Activated CD8-positive, alpha-beta T cell treated with anti-CD3 and anti-CD28 coated beads for 36 hours (primary cell): ENCODE measurements at places on chromosomes 12 and 14.

- DNase-seq = no peak
These were observed 253.1 kb downstream of the BCAT1 start for GRCh38 chr12:24695657-24696329.

DNA sequence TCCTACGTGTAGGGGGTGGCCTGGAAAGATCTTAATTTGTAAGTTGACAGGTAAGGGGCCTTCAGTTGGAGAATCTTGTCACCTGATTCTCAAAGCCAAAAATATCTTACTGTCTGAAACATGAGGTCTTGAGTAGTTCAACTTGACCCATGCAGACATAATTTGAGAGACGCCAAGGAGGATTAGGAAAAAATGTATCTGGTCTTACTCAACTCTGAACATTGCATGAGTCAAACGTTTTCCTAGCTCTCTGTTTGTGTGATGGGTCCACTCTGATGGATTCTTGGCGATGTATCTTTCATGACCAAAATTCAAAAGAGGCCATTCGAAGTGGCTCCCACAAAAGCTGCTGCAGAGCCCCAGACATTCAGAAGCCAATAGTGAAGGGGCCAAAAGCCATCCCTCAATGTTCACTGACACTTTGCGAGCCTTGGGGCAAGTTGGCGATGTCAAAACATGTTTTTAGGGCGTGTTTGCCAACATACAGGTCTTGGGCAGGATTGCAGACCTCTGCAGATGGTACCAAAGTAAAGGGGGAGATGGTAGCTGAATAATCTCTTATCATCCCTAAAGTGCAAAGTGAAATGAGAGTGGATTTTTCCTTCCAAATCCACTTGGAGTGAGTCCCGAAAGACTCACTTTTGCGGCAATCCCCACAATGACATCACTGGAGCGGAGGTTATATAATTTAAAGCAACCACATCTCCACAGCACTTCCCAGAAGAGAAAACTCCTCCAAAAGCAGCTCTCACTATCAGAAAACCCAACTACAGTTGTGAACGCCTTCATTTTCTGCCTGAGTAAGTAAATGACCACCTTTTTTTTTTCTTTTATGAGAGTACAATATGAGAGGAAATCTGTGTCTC, at the start of gene BDKRB1:
BDKRB1 (plus strand) TSS at position 710 of the 866 bp plus-strand sequence. CDS start 7,473 bp downstream, outside the sequence.
- DNase-seq = no peak

GRCh38 chr12:54439521-54440255, 20.6 kb upstream of the ITGA5 start:
- no peak for DNase-seq

- DNase-seq = no peak
These were observed 7.4 kb downstream of the SERPINA12 start for GRCh38 chr14:94501588-94502516.

- no peak for DNase-seq
These were observed 48.5 kb downstream of the FGD6 start for GRCh38 chr12:95168746-95169145.

GRCh38 chr14:22883173-22883976, at the start of gene REM2:
Gene REM2 (plus strand): TSS chr14:22883222. CDS start chr14:22883288, 66 bp downstream.
- no peak for DNase-seq

GRCh38 chr12:106417926-106418910, 60.7 kb downstream of the POLR3B start:
- DNase-seq = no peak

GRCh38 chr12:88960213-88960878, 380.1 kb upstream of the KITLG start:
- no peak for DNase-seq

DNA sequence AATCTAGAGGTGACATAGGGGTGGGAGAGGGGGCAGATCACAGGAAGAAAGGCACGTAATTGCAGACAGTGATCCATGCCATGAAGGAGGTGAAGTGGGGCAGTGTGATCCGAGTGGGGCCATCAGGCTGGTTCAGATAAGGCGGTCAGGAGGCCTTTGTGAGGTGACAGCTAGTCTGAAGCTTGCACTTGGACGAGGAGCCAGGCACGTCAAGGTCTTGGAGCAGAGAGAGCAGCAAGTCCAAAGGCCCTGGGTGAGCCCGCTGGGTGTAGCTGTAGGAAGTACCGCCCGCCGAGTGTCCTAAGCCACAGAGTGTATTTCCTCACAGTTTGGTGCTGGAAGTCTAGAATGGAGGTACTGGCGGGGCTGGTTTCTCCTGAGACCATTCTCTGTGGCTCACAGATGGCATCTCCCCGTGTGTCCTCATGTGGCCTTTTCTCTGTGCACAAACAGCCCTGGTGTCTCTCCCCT, 23.6 kb downstream of the RHOF start:
- no peak for DNase-seq

DNA sequence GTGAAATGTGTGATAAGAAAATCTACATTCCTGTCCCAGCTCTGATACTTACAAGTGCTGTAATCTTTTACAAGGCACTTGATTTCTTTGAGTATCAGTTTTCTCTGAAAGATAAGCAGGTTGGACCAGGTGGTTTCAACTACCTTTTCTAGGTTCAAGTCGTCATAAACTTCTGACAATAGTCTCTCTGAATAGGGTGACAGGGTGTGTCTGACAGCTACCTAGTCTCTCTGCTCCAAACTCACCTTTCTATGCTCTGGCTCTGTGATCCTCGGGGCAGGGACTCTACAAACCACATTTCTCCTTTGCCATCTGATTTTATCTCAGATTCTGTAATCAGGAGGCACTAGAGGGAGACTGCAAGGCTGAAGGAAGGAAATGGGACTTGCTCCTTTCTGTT, 137.7 kb upstream of the SYT1 start:
- DNase-seq = no peak

DNA sequence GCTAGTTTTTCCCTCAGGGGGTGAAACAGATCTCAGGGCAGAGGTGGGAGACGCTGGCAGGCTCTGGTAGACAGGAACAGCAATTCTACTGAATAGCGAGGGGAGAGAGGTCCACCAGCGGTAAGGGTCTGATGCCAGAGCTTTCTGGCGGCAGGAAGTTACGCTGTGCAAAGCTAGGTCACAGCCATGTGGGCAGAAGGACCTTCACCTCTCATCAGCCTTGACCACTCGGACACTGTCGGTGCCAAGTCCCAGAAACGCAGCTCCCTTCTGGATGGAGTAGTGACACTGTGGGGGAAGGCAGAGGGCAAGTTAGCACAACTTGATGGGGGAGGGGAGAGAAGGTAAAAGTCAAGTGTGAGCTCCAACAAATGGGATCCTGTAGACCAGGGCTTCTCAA, 10.3 kb upstream of the ZNF740 start:
- no peak for DNase-seq

GRCh38 chr14:51776102-51776894, 84.1 kb upstream of the GNG2 start:
- peak; percentile 66 for DNase-seq

DNA sequence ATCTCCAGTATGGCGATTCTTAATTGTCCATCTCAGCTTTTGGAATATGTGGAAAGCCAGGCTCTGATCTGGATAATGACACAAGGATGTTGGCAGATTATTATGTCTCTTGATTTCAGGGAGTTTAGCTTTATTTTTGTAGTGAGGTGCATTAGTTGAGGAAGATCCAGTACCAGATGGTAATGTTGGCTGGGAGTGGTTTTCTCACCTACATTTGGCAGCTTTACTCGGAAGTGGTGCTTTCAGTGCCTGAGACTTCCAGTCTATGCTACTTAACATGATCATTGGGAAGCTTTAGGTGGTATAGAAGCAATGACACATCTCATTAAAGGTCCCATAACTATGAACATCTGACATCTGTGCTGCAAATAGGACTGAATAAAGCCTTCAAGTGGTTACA, 7.5 kb downstream of the SLC15A5 start:
- DNase-seq = no peak

- no peak for DNase-seq
These were observed 73.1 kb upstream of the ACTN1 start for GRCh38 chr14:69052181-69052601.

- no peak for DNase-seq
These were observed 31.6 kb downstream of the DUSP6 start for GRCh38 chr12:89320735-89321134.

- peak; percentile 44 for DNase-seq
These were observed 10.1 kb upstream of the GRIP1 start for GRCh38 chr12:66688846-66689439.

GRCh38 chr12:3885277-3886094, 12.3 kb upstream of the PARP11 start:
- peak; percentile 56 for DNase-seq

DNA sequence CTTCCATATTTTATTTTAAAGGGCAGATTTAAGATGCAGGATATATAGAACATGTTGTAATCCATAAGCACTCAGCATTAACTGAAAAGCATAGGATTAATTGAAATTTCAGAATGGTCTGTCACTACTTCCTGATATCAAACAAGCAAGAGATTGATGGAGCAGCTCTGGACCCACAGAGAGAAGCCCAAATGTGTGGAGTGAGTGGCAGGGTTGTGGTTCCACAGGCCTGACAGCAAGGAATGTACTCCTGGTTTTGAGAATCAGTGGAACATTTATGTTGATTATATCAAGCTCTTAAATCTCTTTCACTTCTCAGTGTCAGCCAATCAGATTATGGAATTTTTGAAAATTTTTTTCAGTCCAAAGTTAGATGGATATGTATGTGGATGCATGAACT, 267.6 kb upstream of the PRICKLE1 start:
- no peak for DNase-seq

DNA sequence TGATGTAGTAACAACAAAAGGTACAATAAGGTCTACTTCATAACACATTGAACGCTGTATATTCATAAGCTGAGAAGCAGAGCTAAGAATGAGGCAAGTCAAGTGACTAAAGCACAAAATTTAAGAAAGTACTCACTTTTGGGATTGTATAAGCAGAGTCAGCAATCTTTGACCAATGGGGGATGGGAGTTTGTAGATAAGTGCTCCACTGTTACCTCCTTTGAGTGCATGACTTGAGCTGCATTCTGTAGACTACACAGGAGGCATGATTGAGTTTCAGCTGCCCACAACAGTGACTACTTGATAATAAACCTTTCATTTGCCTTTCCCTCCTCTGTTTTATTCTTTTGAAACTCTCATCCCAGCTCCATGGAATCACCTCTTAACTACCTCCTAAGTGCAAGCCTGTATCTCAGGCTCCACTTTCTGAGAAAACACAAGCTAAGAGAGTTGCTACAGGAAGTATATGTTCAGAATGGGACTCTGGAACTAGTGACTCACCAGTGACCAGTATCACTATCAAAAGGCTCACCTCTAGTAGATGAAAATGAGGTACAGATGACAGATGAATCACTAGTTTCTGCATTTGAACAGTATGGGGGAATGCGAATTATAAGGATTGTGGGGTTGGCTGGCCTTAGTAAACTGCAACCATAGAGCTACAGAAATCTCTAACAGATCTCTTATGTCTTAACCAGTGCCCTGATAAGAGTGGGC, 49.2 kb downstream of the SLC35F4 start:
- peak; percentile 18 for DNase-seq

DNA sequence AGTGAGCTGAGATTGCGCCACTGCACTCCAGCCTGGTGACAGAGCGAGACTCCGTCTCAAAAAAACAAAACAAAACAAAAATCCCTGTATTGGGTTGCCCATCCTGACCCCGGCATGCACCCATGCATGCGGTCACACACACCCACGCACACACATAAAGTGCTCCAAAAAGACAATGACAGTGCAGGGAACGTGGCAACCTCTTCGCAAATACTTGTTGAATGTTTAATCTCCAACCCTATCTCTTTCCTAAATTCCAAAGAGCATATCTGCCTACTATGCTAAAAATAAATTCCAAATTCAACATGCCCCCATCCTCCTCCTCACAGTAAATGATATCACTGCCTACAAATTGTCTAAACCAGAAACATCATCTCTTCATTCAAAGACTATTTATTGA, 13.5 kb downstream of the SLC7A7 start:
- DNase-seq = no peak

GRCh38 chr14:57979376-57980048, 113.6 kb upstream of the SLC35F4 start:
- no peak for DNase-seq

DNA sequence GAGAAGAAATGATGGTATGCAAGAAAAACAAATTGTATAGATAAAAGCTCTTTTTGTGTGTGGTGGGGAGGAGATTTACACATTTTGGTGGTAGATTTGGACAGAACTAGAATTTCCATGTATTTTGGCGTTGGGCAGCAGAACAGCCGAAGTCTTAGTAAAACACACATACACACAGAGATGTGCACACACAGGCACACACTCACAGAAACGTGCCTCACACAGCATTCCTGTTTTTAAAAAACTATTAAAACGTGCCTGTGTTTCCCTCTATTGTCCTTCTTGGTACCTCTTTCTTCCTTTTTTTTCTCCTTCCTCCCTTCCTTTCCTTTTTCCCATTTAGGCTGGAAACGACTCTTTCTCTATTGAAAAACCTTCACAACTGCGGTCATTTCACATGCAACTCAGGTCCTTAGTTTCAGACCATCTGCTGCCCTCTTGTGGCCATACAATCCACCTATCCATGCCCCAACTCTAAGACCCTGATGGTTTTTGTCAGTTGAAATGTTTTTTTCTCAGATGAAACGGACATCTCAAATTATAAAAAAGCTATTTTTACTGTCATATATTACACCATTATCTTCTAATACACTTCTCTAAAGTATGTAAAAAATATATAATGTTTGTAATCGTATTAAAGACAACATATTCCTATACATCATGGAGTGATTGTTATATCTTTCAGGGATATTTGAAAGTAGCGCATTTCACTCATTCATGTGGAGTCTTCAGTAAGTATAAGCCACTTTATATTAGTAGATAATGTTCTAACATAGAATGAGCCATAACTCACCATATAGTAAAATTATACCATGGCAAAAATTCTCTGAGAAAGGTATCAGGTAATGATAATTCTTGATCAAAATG, 386.7 kb upstream of the NOVA1 start:
- peak; percentile 51 for DNase-seq

DNA sequence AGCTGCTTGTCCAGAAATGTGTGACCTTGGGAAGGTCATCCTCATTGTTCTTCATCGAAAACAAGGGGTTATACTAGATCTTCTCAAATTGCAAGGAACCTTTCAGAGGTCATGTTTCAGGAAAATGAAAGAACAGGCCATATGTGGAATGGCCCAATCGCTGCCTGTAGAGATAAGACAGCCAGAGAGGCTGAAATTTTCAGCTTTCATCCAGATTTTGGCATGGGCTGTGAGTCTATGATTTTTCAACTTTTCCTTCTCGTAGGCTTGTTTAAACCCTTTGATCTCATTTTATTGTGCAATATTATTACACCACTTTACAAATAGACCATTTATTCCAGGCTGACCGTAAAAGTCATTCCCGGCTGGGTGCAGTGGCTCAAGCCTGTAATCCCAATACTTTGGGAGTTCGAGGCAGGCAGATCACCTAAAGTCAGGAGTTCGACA, 17.1 kb upstream of the ATXN2 start:
- DNase-seq = no peak

GRCh38 chr12:54216797-54217661, 28.2 kb upstream of the SMUG1 start:
- DNase-seq = peak; percentile 84

- DNase-seq = no peak
These were observed 53.6 kb upstream of the RIN3 start for GRCh38 chr14:92459950-92460421.

- peak; percentile 78 for DNase-seq
These were observed 716 bp downstream of the RIOX1 start for GRCh38 chr14:73491256-73492042.

GRCh38 chr12:11621797-11622423, 27.6 kb upstream of the ETV6 start:
- DNase-seq = peak; percentile 47
